ENCODE measurements at places on chromosomes 4 and X.

DNA sequence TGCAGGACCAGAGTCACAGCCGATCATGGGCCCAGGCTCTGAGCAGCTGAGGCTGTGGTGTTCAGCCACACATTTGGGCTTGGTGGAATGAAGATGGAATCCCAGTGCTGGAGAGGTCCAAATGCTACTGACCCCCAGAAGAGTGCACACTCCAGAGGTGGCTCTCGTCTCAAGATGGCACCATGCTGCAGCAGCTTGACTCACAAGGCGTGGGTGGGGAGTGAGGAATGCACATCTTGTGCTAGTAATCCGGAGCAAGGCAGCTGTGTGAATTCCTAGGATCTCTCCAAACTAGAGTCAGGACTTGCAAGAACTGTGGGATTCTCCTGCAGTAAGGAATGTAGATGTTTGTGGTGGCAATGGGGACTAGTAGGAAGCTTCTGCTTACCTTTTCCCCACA lies 28.7 kb downstream of the RAB28 start:
- DNase-seq = no peak

- no peak for DNase-seq
Observed at GRCh38 chr4:107379054-107379869, 340.8 kb downstream of the PAPSS1 start.

- DNase-seq = no peak
Observed at GRCh38 chr4:150744570-150744969, 162.6 kb downstream of the MAB21L2 start.

- no peak for DNase-seq
Observed at GRCh38 chrX:23795221-23795620, 12.2 kb downstream of the SAT1 start.

- no peak for DNase-seq
Observed at GRCh38 chr4:142550965-142551364, 295.1 kb downstream of the INPP4B start.

- no peak for DNase-seq
Observed at GRCh38 chr4:98181809-98182208, 38.5 kb upstream of the STPG2 start.

DNA sequence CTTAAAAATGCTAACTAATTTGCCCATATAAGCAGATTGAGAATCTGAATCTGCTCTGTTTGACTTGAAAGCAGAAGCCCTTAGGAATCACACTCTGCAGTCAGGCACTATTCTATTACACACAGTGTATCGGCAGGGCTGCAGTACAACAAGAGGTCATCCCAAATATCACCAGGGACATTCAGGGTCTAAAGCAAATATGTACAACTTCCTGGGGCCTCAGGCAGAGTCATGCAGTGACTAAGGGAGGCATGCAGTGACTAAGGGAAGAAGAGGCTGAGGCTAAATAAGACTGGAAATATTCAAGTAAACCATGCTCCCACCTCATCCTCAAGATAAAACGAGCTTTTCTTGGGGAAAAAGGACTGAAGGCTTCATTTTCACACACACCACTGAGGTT lies 20.9 kb downstream of the MAPK10 start:
- peak; percentile 9 for DNase-seq

- no peak for DNase-seq
Observed at GRCh38 chrX:150871341-150871811, 27.1 kb downstream of the CD99L2 start.

DNA sequence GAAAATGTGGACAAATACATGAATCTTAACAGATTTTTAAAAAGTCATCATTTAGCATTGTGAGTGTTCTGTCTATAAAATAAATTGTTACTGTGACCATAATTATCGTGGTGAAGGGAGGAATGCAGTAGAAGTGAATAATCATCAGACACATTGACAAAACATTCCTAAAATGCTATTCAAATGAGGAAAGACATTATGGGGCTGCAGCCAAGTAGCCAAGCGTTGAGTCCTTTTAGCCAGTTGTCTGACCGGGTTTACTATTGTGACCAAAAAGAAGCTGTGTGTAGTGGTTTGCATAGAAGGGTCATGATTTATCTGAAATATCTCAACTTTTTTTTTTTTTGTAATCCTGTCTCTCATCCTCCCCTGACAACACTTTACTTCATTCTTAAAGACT lies 19.5 kb downstream of the WWC2 start:
- no peak for DNase-seq

GRCh38 chr4:126748736-126749135 lies 884.0 kb upstream of the INTU start:
- DNase-seq = no peak

DNA sequence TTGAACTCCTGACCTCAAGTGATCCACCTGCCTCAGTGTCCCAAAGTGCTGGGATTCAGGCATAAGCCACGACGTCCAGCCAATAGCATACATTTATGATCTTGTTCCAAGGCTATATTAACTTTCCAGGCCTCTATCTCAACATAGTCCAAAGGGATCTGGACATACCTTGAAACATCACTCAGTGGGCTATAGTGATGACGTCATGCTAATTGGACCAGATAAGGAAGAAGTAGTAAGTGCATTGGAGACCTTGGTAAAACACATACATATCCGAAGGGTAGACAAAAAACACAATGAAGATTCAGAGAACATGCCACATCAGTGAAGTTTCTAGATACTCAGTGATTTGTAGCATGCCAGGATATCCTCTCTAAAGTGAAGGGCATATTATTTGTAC lies 37.4 kb upstream of the USP26 start:
- no peak for DNase-seq

GRCh38 chr4:53598901-53599300 lies 7.6 kb upstream of the LNX1 start:
- no peak for DNase-seq

GRCh38 chr4:100504086-100504874 lies 13.5 kb downstream of the EMCN start:
- DNase-seq = no peak

GRCh38 chrX:111869639-111870034 lies 6.3 kb upstream of the TRPC5OS start:
- DNase-seq = no peak

GRCh38 chr4:168907119-168907698 lies 102.8 kb downstream of the CBR4 start:
- DNase-seq = no peak

- no peak for DNase-seq
Observed at GRCh38 chr4:167606551-167606950, 372.3 kb upstream of the SPOCK3 start.

DNA sequence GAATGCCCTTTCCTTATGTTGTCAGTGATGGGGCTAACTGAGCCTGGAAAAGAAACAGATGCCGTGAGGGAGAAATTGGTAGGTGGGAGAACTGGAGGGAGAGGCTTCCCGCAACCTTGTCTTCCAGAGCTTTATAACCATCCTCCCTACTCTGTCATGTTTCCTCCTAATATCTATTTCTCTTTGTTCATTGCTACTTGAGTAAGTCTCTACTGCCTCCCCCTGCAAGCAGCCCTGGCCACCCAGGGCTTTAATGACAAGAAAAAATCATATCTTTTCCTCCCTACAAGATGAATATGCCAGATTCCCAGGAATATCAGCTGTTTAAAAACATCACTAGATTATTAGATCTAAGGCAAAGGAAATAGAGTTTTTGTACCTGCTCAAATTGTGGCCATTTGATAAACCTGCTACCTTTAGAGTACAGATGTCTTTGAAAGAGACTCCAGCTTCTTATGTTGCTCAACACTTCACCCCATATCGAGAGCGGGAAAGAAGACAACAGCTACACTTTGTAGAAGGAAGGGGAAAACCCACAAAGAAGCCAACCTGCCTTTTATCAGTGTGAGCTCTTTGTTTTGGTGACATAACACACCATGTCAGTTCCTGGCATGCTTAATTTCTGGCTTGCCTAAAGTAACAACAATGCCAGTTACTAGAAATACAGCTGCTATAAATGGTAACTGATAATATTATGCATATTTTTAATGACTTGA lies 186.6 kb upstream of the LEF1 start:
- no peak for DNase-seq

- DNase-seq = no peak
Observed at GRCh38 chr4:14169460-14169859, 541.9 kb upstream of the BOD1L1 start.

DNA sequence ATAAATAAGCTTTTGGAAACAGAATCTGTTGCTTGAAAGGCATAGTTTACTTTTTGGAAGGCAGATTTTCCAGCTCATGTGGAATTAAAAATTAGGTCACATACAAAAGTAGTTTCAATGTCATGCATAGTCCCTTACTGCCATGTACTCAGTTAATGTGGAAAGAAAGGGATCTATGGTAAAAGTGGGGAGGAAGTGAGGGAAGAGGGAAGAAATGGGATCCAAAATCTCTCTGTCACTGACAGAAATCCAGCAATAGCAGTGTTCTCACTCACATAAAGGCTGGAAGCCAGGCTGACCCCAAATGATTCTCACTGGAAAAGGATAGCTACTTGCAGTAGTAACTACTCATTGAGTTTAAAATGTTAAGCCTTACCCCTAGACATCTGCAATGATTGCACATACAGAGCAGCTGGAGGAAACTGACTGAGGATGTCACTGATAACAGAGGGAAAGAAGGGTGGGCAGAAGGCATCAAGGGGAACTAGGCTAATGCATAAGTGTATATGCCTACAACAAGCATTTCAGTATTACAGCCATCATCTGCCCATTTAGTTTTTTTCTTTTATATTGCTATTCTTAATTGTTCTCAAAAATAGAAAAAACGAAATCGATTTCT lies 445.6 kb downstream of the FAT4 start:
- no peak for DNase-seq

DNA sequence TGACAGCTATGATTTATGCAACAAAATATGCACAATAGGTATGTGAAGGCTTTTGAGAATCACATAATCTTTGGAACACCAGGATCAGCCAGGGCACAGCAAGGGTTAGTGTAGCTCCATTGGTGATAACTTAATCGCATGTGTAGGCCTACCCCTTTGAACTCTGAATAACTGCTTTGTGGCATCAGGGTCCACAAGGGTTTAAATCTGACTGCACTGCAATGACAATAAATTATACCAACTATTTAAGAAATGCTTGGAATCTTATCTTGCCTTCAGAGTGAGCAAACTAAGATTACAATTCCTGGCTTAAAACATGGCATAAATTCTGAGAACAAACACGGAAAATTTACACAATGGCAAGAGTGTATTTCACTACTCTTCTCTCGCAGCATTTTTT lies 245.8 kb downstream of the FBXO8 start:
- no peak for DNase-seq

GRCh38 chr4:185257694-185258093 lies 48.3 kb downstream of the SNX25 start:
- DNase-seq = no peak

DNA sequence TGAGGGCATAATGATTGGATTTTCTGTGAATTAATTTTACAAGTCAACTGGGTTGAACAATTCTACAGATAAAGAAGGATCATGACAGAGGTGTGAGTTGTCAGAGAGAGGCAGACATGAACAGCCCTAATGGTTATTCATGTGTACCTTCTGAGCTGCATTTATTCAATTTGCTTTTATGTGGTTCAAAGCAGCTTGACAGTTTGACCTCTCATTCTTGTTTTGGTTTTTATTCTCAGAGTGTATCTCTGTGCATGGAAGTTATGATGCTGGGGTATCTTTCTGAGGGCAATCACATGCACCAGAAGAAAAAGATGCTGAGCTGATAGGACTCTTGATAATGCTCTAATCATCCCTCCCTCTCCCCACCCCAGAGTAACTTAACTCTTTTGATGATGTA lies 169.3 kb upstream of the NPY2R start:
- DNase-seq = no peak

- DNase-seq = no peak
Observed at GRCh38 chr4:25953740-25954139, 39.7 kb downstream of the SMIM20 start.

DNA sequence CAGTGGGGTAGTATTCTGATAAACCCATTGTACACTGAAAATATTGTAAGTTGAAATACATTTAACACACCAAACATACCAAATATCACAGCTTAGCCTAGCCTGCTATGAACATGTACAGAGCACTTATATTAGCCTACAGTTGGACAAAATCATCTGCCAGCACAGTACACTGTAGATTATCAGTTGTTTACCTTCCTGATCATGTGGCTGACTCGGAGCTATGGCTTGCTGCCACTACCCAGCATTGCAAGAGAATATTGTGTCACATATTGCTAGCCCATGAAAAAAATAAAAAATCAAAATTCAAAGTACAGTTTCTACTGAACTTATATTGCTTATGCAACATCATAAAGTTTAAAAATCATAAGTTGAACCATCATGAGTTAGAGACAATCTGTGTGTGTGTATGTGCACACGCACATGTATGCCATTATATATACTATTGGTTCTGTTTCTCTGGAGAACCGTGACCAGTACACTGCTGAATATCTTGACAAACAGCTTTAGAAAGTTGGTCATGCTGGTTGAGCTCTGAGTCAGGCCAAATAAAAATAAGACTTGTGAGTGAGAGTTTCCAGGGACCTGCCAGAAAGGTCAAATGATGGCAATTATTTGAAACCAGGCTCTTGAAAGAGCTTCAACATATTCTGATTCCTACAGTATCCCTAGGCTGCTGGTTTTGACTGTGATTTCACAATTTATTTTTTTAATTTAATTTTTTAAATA lies 238.5 kb downstream of the PRR32 start:
- DNase-seq = no peak

DNA sequence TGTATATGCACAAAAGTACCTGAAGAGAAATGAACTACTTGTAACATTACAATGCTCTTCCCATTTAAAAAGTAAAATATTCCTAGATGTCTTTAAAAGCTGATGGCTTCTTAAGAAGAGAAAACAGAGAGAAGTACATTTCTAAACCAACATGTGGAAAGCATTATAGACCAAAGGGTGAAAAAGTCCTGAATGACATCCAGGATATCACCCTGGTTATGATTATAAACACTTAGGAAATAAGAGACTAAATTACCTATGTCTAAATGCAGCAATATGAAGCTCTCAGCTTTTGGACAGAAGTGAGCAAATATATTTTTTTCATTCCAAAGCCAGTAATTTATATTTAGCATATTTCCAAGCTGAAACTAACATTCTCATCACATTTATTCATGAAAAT lies 21.7 kb upstream of the EGFL6 start:
- no peak for DNase-seq

GRCh38 chr4:159420162-159421057 lies 317.5 kb downstream of the RAPGEF2 start:
- no peak for DNase-seq

GRCh38 chr4:78032446-78032845 lies 24.7 kb upstream of the FRAS1 start:
- DNase-seq = no peak

DNA sequence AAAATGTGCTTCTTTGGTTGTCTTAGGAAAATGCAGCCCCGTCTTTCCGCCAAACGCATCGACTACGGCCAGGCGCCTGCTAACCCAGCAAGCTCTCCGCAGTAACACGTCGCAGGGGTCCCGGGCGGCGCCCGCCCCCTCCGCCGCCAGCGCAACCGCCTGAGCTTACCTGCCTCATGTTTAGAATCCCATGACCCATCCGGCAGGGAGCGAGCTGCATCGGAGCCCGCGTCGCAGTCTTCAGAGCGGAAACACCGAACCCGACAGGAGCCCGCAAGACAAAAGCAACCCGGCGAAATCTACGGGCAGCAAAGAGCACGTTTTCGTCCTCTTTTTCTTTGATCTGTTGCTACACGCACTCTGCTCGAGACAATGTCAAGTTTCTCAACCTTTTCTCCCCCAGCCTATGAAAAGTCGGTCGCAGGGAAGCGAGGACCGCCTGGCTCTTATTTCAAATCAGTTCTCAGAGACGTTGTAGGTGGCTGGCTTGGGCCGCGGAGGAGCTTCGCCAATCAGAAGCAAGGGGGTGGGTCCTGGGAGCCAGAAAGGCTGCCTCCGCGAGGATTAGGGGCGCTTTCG lies at the start of gene MID1:
Gene MID1, minus strand, starts transcription at position 465 of the 579 bp plus-strand sequence. CDS start 53,038 bp downstream, outside the sequence.
- DNase-seq = peak; percentile 70
